ENCODE measurements at places on chromosomes 12 and 14.

- no peak for DNase-seq
Observed at GRCh38 chr12:74171478-74171909, 366.1 kb upstream of the ATXN7L3B start.

DNA sequence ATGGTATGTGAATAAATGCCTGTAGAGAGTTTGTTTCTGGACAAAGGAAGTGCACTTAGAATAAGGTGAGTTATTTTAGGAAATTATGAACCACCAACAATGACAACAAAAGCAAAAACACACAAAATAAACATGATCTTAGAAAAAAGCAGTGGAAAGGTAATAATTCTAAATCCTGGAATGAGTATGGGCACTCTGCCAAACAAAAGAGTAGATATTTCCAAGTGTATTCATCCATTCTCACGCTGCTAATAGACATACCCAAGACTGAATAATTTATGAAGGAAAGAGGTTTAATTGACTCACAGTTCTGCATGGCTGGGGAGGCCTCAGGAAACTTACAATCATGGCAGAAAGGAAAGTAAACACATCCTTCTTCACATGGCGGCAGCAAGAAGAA is 269.3 kb upstream of the NPAS3 start:
- no peak for DNase-seq

- no peak for DNase-seq
Observed at GRCh38 chr12:28878629-28879028, 270.4 kb upstream of the FAR2 start.

GRCh38 chr14:75561013-75561432 is 17.4 kb upstream of the FLVCR2 start:
- peak; percentile 67 for DNase-seq

DNA sequence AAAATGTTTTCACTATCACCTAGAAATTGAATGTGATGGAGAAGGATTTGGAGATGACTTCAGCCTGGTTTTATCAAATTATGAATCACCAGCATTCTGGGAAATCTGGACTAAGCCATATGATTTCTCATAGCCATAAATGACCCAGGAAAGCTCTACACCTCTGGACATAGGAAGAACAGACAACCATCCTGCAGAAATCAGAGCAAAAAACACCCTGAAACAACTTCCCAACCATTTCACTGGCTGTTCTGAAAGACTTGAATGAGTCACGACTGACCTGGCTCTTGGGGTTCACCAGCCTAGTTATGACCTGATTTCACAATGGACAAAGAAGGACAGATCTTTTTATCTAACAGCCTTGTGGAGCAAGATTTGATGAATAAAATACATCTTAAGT is 123.8 kb downstream of the KCNH5 start:
- peak; percentile 22 for DNase-seq

- DNase-seq = no peak
Observed at GRCh38 chr14:105500726-105501101, 9.7 kb downstream of the TEDC1 start.

- peak; percentile 97 for DNase-seq
Observed at GRCh38 chr14:96189281-96189711, 15.3 kb upstream of the BDKRB2 start.
